ENCODE measurements at places on chromosomes 3 and 15. TPM values are rescaled to one million over a fixed set of nuclear protein-coding genes. Genes with fewer than 3 reads are reported as not detected.

DNA sequence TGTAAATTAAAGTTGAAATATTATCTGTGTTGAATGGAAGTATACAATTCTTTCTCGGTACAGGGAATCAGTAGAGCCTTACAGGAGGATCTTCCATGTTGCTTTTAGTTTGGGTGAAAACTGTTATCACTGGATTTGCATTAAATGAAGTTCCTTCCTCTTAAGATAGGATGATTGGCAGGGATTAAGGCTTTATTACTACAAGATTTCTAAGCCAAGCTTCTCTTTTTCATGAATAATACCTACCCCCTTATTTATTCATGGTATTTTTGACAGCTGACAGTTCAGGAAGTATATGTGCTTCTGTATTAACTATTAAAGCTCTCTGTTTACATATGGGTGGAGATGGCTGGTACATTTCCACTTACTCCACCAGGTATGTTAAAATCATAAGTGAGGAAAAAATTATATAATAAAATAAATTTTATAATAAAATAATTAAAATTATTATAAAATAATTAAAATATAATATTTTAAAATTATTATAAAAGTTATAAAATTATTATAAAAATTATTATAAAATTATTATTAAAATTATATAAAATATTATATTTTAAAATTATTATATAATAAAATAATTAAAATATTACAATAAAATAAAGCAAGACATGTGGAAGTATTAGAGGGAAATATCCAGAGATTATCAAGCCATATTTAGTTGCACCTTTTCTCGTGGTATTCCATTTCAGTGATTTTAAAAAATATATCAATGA, 332.9 kb downstream of the ROBO2 start:
- DNase-seq = no peak

The GHRL gene
- 0.95 TPM for total RNA-seq

The SGO1 gene
- 39.4 TPM for total RNA-seq

The ZNF620 gene
- total RNA-seq = 6.1 TPM

The SAMMSON gene
- total RNA-seq = not detected

- DNase-seq = no peak
These were observed 39.9 kb downstream of the PPCDC start for GRCh38 chr15:75063338-75063737.

DNA sequence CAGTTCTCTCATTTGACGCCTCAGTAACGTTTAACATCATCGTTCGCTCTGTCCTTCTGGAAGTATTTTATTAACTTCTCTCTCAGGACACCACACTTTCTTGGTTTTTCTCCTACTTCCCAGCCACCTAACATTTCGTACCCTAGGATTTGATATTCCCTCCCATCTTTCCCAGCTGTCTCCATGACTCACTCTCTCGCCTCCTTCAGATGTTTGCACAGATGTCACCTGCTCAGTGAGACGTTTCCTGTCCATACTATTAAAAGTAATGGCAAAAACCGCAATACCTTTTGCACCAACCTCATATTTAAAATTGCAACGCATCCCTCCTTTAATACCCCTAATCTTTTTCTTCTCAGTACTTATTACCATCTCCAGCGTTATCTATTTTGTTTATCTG, 62.1 kb upstream of the SPRED1 start:
- no peak for DNase-seq

DNA sequence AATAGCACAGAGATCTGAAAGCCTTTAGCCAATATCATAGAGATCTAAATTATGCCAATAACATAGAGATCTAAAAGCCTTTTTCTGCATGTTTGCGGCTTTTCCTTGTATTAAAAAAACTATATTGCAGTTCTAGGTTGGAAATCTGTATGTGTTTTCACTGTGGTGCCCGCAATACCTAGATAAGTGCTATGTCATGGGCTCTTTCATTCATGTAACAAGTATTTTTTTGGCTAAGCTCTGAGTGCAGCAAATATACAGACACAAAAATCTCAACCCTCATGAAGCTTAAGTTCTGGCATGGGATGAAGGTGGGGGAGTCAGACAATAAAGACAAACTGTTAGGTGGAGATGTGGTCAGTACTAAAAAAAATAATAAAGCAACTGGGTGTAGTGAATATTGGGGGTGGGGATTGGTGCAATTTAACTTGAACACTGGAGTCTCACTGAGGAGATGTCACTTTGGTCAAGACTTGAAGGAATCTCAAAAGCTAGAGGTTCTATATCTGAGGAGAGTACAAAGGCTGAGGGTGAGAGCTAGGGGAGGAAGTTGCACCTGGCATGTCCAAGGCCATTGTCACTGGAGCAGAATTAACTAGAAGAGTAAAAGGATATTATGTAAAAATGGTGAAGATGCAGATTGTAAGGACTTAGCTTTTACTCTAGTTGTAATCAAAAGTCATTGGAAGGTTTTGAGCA, 973 bp downstream of the BUB1B start:
- DNase-seq = no peak

DNA sequence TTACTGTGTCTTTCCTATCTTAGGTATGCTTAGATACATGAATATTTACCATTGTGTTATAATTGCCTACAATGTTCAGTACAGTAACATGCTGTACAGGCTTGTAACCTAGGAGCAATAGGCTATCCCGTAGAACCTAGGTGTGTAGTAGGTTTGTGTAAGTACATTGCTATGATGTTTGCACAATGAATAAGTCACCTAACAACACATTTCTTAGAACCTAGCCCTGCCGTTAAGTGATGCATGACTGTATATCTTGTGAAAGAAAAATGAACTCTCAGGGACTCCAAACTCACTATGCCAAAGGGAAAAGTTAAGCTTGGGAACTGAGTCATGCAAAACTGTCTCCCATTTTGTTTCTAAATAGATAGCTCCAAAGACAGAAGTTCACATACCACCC, 91.5 kb upstream of the ACP3 start:
- no peak for DNase-seq

- no peak for DNase-seq
These were observed 33.5 kb downstream of the NTRK3 start for GRCh38 chr15:88223084-88223483.

- DNase-seq = no peak
These were observed 198.1 kb downstream of the MBNL1 start for GRCh38 chr3:152466784-152467183.

GRCh38 chr15:44676676-44677075, 13.2 kb upstream of the SPG11 start:
- peak; percentile 63 for DNase-seq

The GRIP2 gene
- 0.08 TPM for total RNA-seq

GRCh38 chr3:157982359-157982758, 123.9 kb downstream of the SHOX2 start:
- no peak for DNase-seq

DNA sequence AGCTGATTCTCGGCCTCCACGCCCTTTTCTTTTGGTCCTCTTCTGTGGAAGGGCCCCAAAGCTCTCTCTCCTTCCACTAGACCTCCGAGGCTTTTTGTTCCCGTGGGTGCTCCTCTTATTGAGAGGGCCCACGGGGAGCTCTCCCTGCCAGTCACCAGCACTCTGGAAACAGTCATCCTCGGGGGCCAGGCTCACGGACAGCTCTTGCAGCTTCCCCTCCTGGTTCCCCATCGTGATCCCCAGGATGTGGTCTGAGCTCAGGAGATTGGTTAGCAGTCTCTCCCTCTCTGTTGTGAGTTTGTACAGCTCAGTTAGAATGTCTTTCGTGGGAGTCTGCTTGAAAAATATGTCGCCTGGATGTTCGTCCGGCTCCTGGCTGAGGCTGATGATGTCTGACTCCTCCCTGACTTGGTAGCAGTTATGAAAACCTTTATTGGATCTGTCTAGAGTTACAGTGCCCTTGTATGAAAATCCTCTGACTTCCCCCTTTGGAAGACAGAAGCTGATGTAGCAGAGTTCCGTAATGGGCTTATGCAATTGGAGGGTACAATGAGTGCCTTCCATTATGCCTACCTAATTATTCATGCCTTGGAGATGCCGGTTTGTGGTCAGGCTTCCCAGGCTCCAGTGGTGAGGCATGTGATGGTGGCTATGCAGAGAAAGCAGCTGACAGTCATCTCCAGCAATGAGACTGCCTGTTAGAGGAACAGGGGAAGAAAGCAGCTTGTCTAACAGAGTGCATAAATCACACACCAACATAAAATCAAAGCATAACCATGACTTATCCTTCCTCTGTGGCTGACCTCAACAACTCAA, 40.0 kb downstream of the FMN1 start:
- DNase-seq = no peak

DNA sequence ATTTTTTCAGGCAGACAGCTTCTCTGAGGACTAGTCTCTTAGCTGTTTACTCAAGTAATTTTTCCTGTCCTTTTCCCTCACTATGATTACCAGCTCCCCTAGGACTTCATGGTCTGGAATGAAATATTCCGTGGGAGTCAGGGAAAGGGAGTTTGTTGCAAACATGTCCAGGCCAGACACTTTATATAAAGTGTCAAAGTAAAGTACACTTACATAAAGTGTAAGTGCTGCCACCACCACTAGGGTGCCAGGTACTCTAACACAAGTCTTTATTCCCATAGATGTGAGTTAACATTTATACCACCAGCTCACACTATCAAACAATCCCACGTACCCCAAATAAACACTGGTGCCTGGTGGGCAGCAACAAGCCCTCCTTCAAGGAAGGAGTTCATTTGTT, 179.8 kb downstream of the SNRPN start:
- DNase-seq = no peak

GRCh38 chr3:163048881-163049280, 1552.3 kb downstream of the OTOL1 start:
- DNase-seq = no peak

DNA sequence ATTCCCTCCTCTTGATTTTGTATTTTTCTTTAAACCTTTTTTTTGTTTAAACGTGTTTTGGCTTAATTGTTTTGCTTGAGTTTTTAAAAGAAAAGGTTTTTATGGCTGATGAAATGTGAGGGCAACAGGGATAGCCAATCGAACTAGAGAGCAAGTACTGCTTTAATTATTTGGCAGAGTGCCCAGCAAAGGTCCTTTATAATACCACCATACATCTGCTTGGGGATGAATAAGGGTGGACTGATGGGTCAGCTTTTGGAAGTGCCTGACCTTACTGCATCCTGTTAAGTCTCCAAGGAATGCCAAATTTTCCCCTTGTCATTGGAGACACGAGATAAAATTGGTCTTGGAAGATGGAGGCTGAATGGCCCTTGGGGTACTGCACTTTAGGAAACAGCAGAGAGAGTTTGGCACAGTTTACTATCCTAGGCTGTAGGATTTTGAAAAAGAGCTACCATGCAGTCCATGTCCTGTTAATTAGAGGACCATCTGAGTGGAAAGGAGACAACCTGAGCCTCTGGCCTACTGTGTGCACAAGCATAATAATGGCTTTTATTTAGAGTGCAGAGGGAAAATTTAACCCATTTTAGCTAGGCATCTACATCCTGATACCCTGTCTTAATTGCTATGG, 19.8 kb upstream of the MTHFS start:
- DNase-seq = no peak

DNA sequence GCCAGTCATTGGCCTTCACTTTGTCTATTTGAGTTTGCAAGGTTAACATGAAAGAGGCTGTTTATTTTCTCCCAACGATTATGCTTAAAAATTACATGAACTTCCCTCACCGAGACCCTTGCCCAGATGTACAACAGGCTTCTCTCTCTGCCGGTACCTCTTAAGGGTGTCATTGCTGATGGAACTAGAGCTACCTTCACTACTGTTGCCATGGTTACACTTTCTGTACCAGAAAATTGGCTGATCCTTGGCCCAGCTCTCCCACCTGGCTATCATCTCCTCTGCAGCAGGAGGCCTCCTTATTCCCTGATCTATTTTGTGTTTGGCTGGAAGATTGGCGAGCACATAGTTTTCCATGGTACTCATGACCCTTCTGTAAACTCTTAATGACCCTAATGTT, 24.0 kb upstream of the LIPC start:
- no peak for DNase-seq

GRCh38 chr3:14262212-14262611, 83.6 kb downstream of the LSM3 start:
- DNase-seq = no peak

DNA sequence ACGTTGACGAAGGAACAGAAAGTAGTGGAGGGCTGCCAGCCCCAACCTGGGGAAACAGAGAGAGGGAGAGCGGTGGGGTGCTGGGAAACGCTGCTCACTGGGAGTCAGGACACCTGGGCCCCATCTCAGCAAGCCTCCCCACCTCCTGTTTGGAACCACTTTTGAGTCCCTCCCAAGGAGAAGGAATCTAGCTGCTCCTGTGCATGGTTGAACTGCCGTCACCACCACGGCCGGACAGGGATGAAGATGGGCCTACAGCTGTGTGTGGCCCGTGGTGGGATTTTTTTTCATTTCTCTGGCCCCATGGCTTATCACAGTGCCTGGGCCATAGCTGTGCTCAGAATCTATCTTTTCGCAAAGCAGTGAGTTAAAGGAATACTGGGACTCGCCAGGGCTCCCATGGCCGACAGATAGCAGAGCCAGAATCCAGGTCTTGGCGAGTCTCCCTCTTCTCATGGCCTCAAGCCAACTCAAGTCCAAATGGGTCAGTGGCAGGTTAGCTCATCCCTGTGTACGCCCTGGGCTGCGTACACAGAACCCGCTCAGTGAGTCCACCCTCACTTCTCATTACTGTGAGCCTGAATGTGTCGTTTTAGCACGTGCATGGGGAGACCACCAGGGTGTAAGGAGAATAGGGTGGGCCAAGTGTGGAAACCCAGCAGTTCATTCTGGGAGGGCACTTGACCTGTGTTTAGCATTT, 271.2 kb downstream of the FAM43A start:
- no peak for DNase-seq

DNA sequence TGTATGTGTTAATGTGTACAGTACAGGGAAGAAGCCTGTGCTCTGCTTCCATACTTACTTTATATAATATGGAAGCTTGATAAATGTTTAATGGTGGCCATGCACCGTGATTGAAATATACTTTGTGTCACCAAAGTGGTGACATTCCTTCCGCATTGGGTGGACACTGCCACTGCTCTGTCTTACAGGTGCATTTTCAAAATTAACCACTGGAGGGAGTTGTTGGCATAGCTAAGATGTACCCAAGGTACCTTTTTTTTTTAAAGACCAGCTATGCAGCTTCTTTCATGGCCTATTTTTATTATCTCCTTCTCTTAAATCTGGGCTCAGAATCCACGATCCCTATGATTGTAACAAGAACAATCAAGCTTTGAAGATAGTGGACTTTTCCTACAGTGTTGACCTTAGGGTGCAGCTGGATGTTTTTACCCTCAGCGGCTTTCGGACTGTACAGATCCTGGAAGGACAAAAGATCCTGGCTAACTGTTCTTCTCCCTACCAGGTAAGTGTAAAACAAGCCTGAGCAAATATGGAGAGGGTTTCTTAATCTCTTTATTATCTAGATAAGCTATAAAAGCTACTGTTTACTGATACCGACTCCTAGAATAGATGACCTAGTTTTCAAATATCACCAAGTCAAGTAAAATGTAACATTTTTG, 21.6 kb upstream of the PAK6 start:
- DNase-seq = peak; percentile 32

GRCh38 chr15:101193120-101193644, 58.7 kb downstream of the CHSY1 start:
- no peak for DNase-seq

The CPLX3 gene
- 0.18 TPM for total RNA-seq

Measured in activated CD4-positive, alpha-beta memory T cell treated with anti-CD3 and anti-CD28 coated beads, Interleukin-2, amount 10 ng/mL, durations not matched to agents 7 days and 5 days (primary cell).